ENCODE measurements at places on chromosomes 4 and X.

GRCh38 chr4:99381588-99382175 lies 29.1 kb upstream of the ADH1C start:
- DNase-seq: no peak

DNA sequence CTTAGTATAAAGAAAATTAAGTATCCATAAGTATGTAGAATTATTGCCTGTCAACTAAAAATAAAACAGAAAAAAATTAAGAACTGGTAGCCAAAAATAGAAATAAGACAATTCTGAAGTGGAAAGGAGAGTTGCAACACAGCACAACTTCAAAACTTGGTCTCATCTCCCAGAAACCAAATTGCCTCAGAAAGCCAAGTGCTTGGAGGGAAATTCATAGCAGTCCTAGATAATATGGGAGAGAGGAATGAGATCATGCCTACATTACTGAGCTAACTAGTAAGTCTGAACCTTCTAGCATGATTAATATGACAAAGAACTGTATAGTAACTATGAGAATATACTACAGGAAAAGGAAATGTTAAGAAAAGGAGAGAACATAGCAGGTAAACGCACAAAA lies 256.5 kb downstream of the LDB2 start:
- DNase-seq: no peak

DNA sequence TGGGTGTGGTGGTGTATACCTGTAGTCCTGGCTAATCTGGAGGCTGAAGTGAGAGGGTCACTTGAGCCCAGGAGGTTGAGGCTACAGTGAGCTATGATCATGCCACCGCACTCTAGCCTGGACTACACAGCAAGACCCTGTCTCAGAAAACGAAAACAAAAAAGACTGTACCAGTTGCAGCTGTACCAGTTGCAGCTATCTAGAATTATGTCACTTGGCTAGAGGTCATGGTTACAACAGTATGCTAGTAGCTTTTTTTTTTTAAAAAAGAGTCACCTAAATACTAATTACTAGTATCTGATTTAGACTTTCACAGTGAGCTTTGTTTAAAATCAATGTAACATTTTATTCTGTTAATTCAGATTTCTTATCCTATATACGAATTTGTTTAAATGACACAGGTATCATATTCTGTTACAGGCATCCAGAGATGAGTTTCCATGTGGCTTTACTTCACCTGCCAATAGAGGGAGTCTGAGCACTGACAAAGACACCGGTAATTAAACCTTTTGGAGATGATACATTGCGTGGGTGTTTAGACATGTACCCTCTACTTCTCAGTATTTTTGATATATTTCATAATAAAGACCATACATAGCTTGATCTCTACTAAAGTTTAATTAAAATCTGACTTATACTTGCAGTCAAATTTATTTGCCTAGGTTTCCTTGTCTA lies 100.2 kb upstream of the IL13RA1 start:
- DNase-seq: peak; percentile 17

GRCh38 chr4:94570558-94570957 lies 118.8 kb downstream of the PDLIM5 start:
- no peak for DNase-seq

DNA sequence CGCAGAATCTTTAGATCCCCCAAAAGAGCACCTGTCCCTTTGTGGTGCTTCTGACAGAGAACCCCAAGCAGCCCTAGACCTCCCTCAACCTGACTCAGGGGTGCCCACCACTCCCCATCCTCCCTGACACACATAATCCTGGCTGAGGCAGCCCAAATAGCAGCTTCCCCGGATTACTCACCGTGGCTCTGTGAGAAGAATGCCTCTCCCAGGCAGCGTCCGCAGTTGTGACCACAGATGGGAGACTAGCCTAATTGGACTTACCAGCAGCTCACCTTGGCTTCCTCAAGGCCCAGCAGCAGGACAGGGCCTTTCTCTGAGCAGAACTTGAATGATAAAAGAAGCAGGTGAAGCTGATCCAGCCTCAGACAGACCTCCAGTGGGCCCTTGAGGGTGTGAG lies 10.3 kb upstream of the ODAPH start:
- no peak for DNase-seq

- no peak for DNase-seq
Observed at GRCh38 chr4:41722181-41722580, 26.3 kb downstream of the PHOX2B start.

Measured in NCI-H1930 (cell line).